ENCODE measurements at places on chromosomes 1 and 21. TPM values are rescaled to one million over a fixed set of nuclear protein-coding genes. Genes with fewer than 3 reads are reported as not detected.
A peak's percentile ranks its signal among the peaks of the same experiment; 100 is the strongest.

The ZNF648 gene
- not detected for total RNA-seq

The BRINP2 gene
- not detected for total RNA-seq

The VASH2 gene
- 0.42 TPM for total RNA-seq

The TSSK3 gene
- total RNA-seq: 1.1 TPM

DNA sequence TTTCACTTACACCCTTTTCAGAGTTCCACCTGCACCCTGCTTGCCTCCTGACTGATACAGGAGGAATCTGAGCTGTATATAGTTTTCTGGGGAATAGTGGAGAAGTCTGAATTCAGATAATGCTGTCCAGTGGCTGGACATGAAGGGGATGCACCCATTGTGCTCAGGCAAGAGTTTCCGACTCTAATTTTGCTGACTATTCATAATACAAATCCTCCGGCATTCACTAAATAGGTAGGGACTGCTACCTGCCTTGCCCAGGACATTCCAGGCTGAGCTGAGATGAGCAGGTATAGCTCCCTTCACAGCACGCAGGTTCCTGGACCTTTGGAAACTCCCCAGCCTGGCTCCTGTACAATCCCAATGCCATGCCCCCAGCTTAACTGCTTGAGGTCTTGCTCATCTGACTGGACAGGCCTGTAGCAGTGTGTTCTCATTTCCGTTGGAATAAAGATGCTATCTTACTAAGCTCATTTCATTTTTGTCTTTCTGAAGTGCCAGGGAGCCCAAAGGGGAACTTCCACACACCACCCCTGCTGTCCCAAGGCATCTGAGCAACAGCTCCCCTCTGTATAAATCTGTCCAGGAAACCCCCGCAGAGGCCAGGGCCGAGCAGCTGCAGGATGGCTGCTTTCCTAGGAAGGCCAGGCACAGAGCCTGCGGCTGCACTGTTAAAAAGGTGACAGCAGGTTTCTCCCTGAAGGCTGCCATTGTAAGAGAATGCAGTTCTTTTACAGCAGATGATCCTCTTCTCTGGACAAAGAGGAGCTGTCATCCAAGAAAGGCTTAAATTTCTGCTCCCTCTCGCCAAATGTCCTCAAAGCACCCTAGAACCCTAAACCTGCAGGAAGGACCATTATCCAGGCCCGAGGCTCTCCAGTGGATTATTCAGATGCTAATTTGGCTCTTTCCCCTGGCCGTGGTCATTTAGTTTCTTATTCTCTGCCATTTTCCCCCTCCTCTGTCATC lies 21.7 kb upstream of the VASH2 start:
- DNase-seq: no peak
- no peak overlapping the region for H3K4me3 ChIP-seq
- peaks cover 9% of the 10 kb centered on the region for H3K4me1 ChIP-seq

DNA sequence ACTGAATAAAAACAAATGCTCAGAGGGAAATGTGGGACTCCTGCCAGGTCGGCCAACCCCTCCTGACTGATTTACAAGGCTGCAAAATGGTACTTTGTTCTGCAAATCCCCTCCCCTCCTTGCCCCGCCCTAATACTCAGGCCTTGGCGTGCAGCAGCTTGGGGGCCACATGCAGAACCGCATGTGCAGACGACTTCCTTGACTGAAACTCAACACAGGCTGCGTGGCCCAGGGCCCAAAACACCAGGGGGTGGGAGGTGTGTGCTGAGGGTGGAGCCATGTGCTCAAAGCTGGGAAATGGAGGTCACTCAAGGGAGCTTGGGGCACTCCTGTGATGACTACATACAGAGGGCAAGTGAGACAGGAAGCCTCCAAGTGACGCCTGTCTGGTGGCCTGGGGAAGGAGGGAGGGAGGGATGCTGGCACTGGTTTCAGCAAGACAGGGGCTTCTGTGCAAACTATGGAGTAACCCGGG lies 87.2 kb downstream of the MRPL37 start:
- no peaks in the 10 kb centered on the region for H3K27me3 ChIP-seq
- no peak overlapping the region for H3K4me3 ChIP-seq
- peaks cover 63% of the 10 kb centered on the region for H3K4me1 ChIP-seq

DNA sequence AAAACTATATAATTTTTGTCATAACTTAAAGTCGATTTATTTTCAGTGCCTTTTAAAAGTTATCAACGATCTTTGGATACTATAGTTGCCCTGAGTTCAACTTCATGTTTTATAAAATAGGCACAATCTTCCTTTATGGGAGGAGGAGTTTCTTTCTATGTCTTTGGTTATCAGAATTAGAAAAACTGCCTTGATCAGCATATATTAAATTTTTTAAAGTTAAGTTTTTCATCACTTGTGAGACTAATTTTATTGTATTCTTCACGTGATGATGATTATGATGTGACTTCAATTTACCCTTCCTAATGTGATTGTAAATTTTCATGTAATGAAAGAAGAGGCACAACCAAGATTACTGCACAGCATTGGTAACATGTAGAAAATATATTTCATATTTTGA lies 58.2 kb upstream of the TMPRSS15 start:
- H3K36me3 ChIP-seq: no peaks in the 10 kb centered on the region
- no peaks in the 10 kb centered on the region for H3K27me3 ChIP-seq
- H3K27ac ChIP-seq: no peak overlapping the region
- no peak for DNase-seq
- H3K4me3 ChIP-seq: no peak overlapping the region

GRCh38 chr1:202158810-202159533 lies 1.4 kb downstream of the PTPN7 start:
- no peak overlapping the region for H3K27ac ChIP-seq
- no peaks in the 10 kb centered on the region for H3K36me3 ChIP-seq
- H3K4me1 ChIP-seq: peaks cover 3% of the 10 kb centered on the region
- no peak for DNase-seq
- H3K27me3 ChIP-seq: no peaks in the 10 kb centered on the region

- no peak overlapping the region for H3K4me3 ChIP-seq
- no peaks in the 10 kb centered on the region for H3K4me1 ChIP-seq
- no peak for DNase-seq
Measured at GRCh38 chr1:17293681-17294425, 14.1 kb upstream of the PADI4 start.

DNA sequence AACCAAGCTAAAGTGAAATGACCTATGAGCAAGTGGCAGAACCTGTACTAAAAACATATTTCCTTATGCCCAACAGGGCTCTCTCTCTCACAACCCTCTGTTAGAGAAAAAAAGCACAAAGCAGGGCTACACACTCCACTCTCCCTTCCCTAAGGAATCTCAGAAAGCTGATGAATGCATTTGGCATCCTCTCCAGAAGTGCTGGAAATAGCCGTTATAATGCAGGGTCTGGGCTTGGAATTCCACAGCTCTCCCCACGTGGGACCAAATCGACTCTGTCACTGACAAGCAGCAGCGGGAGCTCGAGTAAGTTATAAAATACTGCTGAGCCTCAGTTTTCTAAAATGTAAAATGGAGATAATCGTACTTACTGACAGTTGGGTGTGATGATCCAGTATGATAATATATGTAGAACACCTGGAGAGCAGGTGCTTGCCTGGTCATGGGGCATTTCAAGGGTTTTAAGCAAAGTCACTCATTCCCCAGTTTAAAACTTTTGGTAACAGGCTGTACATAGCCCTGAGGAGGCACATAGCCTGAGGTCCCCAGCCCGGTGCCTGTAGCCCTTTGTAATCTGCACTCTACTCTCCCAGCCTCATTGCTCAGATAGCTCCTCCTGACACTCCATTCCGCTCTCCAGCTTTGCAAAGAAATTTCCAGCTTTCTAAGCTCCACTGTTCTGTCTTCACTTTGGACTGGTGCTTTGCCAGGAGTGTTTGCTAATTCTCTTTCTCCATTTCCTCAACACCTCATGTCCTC lies 175.6 kb upstream of the DAB1 start:
- no peaks in the 10 kb centered on the region for H3K27me3 ChIP-seq
- no peaks in the 10 kb centered on the region for H3K4me1 ChIP-seq
- no peaks in the 10 kb centered on the region for H3K36me3 ChIP-seq
- no peak overlapping the region for H3K4me3 ChIP-seq
- no peak overlapping the region for H3K27ac ChIP-seq

- peak overlapping the region; percentile 75 for H3K27ac ChIP-seq
- no peak for DNase-seq
- no peaks in the 10 kb centered on the region for H3K36me3 ChIP-seq
- H3K27me3 ChIP-seq: no peaks in the 10 kb centered on the region
- H3K4me3 ChIP-seq: peak overlapping the region; percentile 84
Measured at GRCh38 chr1:86913399-86913895, 479 bp downstream of the SELENOF start.

- no peaks in the 10 kb centered on the region for H3K27me3 ChIP-seq
- H3K4me1 ChIP-seq: no peaks in the 10 kb centered on the region
- no peak overlapping the region for H3K4me3 ChIP-seq
- H3K36me3 ChIP-seq: no peaks in the 10 kb centered on the region
- no peak for DNase-seq
Measured at GRCh38 chr21:27339902-27340301, 373.0 kb upstream of the ADAMTS5 start.

- no peak overlapping the region for H3K27ac ChIP-seq
- no peak overlapping the region for H3K4me3 ChIP-seq
- H3K36me3 ChIP-seq: no peaks in the 10 kb centered on the region
- no peaks in the 10 kb centered on the region for H3K4me1 ChIP-seq
Measured at GRCh38 chr1:201269900-201270410, 13.4 kb upstream of the PKP1 start.

Data from thoracic aorta (tissue), 2 donors.